ENCODE measurements at places on chromosomes 6 and 20.

DNA sequence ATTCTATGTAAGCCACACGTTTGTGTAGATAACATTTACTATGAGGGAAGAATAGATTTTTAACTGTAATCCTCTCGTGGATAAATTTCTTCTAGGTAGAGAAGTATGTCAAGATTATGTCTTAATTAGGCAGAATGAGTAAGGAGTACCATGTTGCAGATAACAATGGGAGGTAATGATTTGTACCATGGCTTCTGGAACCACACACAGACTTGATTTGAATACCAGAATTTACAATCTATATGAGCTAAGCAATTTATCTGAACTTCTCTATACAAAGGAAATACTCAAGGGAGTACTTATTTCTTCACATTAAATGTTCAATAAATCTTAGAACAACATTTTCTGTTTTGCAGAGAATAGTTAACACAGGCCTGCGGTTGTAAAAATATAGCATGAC is 51.5 kb downstream of the RPS12 start:
- no peak for DNase-seq

DNA sequence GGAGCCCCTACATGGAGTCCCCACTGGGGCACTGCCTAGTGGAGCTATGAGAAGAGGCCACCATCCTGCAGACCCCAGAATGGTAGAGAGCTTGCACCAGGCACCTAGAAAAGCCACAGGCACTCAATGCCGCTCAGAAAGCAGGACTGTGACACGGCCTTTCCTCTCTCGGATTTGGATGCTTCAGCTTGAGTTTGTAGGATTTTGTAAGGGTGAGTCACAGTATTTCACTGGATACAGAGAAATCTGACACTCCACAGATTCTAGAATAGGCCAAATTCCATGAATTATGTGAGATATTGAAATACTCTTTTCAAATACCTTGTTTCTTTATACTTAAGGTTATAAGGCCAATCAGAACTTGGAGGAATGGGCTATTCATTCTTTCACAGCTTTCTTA is 424.5 kb downstream of the HTR1B start:
- DNase-seq = no peak

- DNase-seq = no peak
Measured at GRCh38 chr6:19736066-19736465, 101.1 kb upstream of the ID4 start.

- no peak for DNase-seq
Measured at GRCh38 chr6:111591370-111591900, 14.2 kb downstream of the TRAF3IP2 start.

DNA sequence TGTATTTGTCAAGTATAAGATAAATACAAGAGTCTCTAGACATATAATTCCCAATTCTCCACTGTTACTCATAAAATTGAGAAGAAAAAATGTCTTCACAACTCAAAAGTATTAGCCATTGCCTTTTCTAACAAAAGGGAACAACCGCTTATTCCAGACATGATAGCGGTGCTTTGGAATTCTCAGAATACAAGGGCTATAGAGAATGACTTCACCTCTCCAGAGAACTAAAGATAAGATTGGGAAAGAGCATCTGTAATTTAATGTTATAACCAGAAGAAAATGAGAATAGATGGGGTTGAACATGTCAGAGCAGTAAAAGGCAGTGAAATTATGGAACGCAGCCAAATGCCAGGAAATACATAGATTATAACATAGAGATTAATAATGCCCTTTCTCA is 730.8 kb downstream of the C6orf118 start:
- DNase-seq = no peak

- DNase-seq = no peak
Measured at GRCh38 chr6:143559051-143559660, 47.6 kb upstream of the FUCA2 start.

GRCh38 chr6:15274692-15275387 is 29.0 kb downstream of the JARID2 start:
- no peak for DNase-seq

DNA sequence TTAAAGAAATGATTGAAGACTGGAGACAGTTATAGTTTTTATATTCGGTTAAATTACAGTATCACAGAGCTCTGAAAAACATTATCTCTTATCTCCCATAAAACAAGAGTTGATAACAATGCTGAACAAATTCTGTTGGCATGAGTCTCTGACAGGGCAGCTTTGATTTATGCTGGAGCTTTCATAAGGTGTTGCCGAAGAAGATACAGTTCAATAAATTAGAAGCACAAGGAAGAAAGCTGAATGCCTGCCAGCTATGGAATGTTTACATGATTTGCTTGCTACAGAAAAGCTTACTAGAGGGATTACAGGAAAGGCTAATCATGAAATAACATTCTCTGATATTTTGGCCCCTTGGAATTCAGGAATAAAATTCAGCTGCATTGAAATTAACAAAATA is 431.9 kb upstream of the GJE1 start:
- no peak for DNase-seq

DNA sequence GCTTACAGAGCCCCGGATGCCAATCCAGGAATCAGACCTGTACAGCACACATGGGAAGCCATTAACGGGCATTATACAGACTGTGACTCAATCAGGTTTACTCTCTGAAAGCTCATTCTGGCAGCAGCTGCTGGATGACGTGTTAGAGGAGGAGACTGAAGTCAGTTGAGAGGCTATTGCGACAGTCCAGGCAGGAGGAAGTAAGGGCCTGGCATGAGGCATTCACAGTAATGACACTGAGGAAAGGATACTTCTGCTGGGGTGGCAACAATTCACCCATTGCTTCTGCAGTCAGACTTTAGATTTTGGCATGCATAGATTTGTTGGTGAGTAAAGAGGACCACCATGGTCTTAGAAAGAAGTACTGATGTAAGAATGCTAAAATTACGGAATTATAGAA is 151.0 kb upstream of the HEY2 start:
- DNase-seq = no peak

DNA sequence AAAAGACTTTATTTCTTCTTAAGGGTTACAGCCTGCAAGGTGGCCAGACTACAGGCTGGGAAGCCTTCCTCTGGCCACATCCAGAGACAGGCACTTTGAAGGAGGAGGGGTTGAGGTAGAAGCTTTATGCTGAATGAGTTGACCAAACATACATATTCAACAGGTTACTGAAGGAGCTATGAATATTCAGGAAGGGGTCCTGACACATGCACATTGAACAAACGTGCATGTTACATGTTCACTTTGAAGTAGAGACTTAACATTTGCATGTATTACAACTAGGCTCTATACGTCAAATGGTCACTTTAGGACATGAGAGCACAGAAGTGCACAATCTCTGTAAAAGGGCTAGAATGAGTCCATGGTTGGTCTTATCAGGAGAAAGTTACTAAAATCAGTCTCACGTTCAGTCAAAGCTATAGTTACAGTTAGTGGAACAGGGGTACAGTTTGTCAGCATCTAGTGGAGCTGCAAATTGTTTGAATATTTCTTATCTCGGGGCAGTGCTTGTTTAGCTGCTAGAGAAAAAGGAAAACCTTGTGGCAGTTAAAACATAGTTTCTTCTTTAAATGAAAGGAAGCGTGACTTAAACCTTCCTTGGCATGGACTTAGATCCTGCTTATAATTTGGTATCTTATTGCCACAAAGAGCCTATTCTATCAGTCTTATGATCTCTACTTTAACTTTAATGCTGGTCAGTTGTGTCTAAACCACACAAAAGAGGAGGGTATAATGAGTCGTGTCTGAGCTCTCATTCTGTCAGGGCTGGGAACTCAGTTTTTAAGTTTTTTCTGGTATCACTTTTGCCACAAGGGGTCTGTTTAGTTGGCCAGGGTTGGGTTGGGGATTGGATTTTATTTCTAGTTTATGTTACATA is 4.6 kb upstream of the ZSCAN9 start:
- DNase-seq = no peak

GRCh38 chr6:35044145-35044745 is 96.9 kb downstream of the TCP11 start:
- no peak for DNase-seq

- DNase-seq = no peak
Measured at GRCh38 chr6:146819596-146820320, 221.0 kb downstream of the ADGB start.

DNA sequence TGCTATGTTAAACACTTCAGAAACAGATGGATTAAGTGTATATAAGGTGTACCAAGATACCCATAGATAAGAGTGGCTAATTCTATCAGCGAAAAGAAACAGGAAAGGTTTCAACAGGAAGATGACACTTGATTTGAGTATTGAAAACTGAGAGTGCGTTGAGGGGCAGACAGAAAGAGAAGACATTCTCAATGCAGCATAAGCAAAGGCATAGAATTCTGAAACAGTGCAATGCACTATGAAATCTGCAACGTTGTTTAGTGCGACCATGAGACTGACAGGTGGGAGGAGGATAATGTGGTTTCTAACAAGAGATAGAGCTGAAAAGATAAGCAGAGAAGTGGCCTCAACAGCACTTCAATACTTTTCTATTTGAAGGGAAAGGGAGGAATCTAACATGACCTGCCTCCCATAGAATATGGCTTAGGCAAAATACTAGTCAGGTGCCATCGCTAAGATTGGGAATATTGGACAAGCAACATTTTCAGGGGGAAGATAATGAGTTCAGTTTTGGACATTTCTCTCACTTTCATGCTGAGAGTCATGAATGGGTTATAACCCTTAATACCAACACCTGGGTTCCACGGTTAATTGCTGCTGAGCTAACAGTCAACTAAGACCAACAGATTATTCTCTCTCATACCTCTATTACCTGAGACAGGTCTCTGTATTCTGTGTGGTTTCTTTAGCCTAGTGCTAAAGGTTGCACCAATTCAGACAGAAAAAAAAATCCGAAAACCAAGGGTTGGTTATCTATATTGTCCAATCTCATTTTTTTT is 312.9 kb upstream of the ARID1B start:
- DNase-seq = no peak

- no peak for DNase-seq
Measured at GRCh38 chr6:161489626-161490306, 215.9 kb upstream of the AGPAT4 start.

DNA sequence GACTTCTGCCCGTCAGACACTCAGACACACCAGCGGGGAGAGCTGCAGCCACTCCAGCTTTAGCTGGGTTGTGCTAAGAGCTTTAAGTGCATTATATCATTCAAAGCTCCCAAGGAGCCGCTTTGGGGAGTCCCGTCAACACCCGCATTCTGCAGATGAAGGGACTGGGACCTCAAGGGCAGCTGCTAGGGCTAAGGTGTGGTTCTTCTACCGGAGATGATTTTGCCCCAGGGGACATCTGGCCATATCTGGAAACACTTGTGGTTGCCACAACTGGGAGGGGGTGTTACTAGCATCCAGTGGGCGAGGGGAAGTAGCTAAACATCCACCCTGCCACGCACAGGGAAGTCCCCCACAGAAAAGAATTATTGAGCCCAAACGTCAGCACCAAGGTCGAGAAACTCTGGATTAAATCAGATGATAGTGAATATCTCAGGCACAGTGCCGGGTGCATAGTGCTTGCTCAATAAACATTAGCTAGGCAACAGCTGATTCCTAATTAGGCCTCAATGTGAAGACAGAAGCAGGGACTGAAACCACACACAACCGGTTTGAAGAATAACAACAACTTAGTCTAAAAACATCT is 29.6 kb downstream of the PMEPA1 start:
- DNase-seq = no peak

- no peak for DNase-seq
Measured at GRCh38 chr6:76764057-76764456, 691.6 kb upstream of the IMPG1 start.

- DNase-seq = no peak
Measured at GRCh38 chr6:20702366-20702765, 168.1 kb downstream of the CDKAL1 start.

DNA sequence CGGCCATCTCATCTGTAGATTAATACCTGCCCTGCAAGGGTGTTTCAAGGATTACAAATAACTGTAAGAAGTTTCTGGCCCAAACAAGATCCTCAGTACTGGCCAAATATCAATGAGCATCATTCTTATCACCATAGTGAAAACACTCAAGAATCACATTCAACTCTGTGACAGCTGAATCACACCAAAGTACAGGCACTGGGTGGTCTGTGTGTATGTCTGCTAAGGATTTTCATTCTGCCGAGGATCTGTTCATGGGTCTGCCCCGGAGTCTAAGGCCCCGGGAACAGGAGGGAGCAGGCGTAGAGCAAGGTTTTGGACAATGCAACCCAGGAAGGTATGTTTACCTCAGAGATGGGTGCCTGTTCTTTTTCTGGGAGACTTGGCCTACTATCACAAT is 110.5 kb downstream of the TRERF1 start:
- no peak for DNase-seq

DNA sequence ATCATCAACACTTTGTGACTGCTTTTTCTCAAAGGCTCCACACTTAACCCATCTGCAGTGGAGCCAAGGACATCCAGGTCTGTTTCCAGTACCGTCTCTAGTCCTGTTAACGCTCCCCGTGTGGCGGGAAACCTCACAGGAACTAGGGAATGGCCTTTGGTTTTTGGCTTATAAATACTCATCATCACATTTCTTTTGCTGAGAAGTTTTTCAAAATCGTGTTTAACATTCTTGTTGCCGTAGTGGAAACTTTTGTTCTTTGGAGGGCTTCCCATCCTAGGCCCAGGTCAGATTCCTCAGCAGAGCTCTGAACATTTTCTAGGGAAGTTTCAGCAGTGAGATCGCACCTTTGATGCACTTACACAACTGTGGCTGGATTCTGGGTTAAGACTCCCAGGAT is 24.6 kb downstream of the DAAM2 start:
- DNase-seq = no peak

GRCh38 chr6:28974505-28974904 is 30.6 kb downstream of the ZNF311 start:
- no peak for DNase-seq

DNA sequence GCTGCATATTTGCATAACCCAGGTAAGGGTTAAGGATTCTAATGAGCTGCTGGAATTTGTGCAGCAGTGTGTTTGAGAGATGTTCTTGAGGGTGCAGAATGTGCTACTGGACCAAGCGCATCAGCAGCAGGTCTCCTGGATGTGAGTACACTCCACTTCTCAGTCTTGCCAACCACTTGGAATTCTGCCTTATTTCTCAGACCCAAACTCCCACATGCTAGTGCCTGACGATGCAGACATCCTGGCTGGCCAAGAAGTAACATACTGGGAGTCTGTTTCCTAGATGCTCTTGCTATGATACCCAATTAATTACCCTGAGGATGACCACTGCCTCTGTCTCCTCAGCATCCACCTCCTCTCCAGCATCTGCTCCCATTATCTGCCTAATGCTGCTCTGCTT is 186.6 kb downstream of the MOXD1 start:
- no peak for DNase-seq

All from head of caudate nucleus (tissue), 42 donors.